PC-9 (cell line): ENCODE measurements at places on chromosomes 6 and 20. TPM values are rescaled to one million over a fixed set of nuclear protein-coding genes. Genes with fewer than 3 reads are reported as not detected.

- DNase-seq = no peak
Measured at GRCh38 chr6:116485559-116486184, 24.5 kb downstream of the CALHM6 start.

- no peak for DNase-seq
Measured at GRCh38 chr20:22836877-22837276, 198.2 kb upstream of the SSTR4 start.

GRCh38 chr20:61571916-61572711 is 320.1 kb downstream of the CDH4 start:
- DNase-seq = no peak

GRCh38 chr6:41492261-41492891 is 53.8 kb upstream of the FOXP4 start:
- DNase-seq = no peak

DNA sequence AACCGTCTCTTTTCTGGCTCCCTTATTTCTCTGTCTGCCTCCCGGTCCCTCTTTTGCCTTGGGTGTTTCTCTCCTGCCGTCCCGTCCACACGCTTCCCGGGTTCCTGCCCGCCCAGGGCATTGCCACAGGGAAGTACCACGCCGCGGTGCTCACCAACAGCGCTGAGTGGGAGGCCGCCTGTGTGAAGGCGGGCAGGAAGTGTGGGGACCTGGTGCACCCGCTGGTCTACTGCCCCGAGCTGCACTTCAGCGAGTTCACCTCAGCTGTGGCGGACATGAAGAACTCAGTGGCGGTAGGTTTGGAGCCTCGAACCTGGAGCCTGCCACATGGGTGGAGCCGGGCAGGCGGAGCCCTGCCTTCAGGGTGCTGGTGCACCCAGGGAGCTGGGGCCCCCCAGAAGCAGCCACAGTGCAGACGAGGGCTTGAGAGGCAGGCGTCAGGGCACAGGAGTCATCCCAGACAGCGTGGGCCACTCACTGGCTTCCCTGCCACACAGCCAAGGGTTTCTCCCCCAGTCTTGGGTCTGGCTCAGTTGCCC is 21.3 kb downstream of the NPEPL1 start:
- DNase-seq = no peak

- no peak for DNase-seq
Measured at GRCh38 chr6:68738039-68738438, 103.0 kb downstream of the ADGRB3 start.

DNA sequence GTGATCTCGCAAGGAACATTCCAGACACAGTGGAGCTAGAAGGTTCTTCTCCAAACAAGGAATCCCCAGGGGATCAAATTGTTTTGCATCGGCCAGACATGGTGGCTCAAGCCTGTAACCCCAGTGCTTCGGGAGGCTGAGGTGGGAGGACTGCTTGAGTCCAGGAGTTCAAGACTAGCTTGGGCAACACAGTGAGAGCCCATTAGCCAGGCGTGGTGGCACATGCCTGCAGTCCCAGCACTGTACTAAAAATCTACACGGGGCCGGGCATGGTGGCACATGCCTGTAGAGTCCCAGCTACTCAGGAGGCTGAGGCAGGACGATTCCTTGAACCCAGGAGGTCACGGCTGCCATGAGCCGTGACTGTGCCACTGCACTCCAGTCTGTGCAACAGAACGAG is 15.3 kb downstream of the GMEB2 start:
- no peak for DNase-seq

The DPPA5 gene
- total RNA-seq = not detected in 2 replicates

The TNNC2 gene
- total RNA-seq = 1.3 TPM in 1 of 2 replicates, not detected in the other

The GCLC gene
- total RNA-seq = 213 and 254 TPM in 2 replicates
